ENCODE measurements at places on chromosomes 13 and 19.

GRCh38 chr13:38755793-38756192 lies 68.9 kb downstream of the FREM2 start:
- DNase-seq, result no peak

DNA sequence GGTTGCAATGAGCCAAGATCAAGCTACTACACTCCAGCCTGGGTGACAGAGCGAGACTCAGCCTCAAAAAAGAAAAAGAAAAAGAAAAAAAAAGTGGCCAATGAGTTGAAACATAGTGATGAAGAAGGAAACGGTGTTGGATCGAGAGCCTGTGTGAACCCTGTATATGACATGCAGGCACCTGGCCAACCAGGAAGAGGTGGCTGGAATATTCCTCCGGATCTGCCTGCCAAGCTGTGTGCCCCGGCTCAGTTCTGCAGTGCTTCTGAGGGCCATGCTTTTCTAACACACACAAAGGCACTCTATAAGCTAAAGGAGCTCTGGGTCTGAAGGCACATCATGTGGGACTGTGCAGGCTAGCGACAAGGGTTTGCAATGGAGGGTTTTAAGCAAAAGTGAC lies 3.7 kb upstream of the ZNF444 start:
- DNase-seq, result no peak

- no peak for DNase-seq
Observed at GRCh38 chr13:110923777-110924638, 9.1 kb upstream of the ANKRD10 start.

- DNase-seq, result no peak
Observed at GRCh38 chr13:112790735-112791641, 101.2 kb downstream of the ATP11A start.

- no peak for DNase-seq
Observed at GRCh38 chr13:32173881-32174280, 141.3 kb downstream of the ZAR1L start.

DNA sequence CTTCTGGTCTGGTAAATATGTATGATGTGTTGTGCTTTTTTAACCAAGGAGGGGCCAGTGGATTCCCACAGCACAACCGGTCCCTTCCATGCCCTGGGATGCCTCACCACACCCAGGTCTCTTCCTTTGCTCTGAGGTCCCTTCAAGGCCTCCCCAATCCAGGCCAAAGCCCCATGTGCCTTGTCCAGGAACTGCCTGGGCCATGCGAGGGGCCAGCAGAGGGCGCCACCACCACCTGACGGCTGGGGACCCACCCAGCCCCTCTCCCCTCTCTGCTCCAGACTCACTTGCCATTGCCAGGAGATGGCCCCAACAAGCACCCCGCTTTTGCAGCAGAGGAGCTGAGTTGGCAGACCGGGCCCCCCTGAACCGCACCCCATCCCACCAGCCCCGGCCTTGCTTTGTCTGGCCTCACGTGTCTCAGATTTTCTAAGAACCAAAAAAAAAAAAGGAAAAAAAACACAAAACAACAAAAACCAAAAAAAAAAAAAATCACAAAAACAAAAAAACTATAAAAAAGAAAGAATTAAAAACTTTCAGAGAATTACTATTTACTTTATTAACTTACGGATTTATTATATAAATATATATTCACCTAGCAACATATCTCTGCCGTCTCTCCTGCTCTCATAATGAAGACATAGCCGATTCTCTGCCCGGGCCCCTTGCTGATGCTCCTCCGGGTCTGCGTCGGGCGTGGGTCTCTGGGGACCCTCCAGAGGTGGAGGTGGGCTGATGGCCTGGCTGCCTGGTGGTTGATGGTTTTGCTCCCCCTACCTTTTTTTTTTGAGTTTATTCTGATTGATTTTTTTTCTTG lies 14.4 kb downstream of the CAPN12 start:
- peak; percentile 56 for DNase-seq

DNA sequence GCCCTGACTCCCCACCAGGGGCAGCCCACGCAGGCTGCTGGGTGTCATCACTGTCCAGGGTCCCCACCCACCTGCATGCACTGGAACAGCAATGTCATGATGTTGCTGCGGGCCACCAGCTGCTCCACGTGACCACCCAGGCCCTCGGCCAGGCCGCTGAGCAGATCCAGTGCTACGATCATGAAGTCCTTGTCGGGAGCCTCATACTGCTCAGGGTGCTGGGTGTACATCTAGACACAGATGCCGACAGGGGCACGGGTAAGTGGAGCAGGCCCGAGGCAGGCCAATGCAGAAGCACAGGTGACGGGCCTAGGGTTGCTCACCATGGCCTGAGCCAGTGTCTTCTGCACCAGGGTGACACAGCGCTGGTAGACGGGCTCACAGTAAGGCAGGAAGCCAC lies 8.7 kb upstream of the FBXW9 start:
- DNase-seq, result no peak

GRCh38 chr19:16584248-16585093 lies 12.3 kb upstream of the SLC35E1 start:
- DNase-seq, result peak; percentile 73

DNA sequence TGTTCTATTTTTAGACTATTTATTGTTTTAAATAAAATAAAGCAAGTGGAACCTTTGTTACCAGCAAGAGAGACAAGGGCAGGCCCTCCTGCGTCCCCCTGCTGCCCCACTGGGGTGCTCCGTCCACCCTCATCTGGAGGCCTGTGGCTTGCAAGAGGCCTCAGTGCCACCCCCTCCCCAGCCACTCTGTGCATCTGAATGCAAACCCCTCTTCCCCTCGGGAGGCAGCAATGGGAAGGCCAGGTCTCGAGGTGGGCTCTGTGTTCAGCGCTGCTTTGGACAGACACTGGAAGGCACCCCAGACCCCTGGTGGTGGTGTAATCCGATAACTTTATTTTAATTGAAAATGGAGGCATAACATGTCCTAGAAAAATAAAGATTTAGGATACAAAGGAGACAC lies 4.6 kb downstream of the SIX5 start:
- DNase-seq, result no peak

Measured in stimulated activated CD8-positive, alpha-beta memory T cell treated with anti-CD3 and anti-CD28 coated beads, Interleukin-15, amount 100 ng/mL, for 1 hour (primary cell).